ENCODE measurements at places on chromosomes 16 and 17. TPM values are rescaled to one million over a fixed set of nuclear protein-coding genes. Genes with fewer than 3 reads are reported as not detected.

The KCNJ12 gene
- 0.56 TPM for total RNA-seq

DNA sequence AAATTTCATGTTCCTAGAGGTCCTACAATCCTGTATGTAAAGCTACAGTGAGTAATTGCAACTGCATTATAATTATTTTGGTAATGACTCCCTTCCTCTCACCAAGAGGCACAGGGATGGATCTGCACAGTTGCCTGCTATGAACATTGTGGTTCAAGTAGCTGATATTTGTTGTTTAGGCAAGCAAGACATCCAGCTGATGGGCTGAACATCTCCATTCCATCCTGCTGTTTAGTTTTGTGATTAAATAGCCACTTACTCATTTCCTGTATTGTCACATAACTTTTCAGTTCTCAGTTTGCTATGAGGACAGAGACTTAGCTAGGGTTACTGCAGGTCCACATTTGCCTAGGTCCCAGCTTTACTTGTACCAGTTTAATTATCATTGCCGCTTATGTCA lies 181.2 kb upstream of the TBX2 start:
- DNase-seq = no peak
- H3K27ac ChIP-seq = peak overlapping the region; percentile 67
- H3K4me1 ChIP-seq = peaks cover 29% of the 10 kb centered on the region
- H3K36me3 ChIP-seq = no peaks in the 10 kb centered on the region
- no peaks in the 10 kb centered on the region for H3K27me3 ChIP-seq

DNA sequence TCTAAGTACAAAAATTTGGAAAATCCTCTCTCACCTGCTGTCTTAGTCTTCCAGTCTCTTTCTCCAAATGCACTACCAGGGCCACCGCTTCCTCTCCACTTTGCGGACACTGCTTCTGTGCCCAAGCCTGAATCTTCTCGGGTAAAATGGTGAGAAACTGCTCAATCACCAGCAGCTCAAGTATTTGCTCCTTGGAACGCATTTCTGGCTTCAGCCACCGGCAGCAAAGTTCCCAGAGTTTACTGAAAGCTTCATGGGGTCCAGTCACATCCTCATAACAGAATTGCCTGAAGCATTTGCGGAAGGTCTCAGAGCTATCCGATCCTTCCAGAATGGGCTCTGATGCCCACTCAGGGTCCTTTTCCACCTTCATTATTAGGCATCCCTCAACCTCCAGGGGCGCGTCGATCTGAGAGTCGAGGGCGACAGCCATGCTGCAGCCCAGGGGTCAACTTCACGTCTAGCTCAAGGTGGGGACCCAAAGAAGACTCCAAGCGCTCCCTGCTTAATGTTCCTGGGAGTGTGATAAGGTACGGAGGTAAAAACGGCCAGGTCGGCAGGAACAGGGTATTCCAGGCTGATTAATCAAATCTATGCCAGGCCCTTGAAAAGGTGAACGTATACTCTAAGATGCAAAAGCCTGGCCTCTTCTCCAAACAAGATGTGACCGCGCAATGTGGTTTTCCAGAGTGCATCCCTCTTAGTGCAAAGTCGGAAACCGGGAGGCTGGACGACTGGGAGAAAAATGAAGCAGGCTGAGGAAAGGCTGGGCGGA lies 763 bp downstream of the ZKSCAN2 start:
- no peaks in the 10 kb centered on the region for H3K27me3 ChIP-seq
- peak overlapping the region; percentile 99 for H3K27ac ChIP-seq
- peak; percentile 22 for DNase-seq
- peaks cover 18% of the 10 kb centered on the region for H3K36me3 ChIP-seq
- H3K4me1 ChIP-seq = peaks cover 33% of the 10 kb centered on the region

GRCh38 chr17:44642834-44643233 lies 13.4 kb upstream of the MEIOC start:
- H3K4me3 ChIP-seq = no peak overlapping the region
- H3K27ac ChIP-seq = no peak overlapping the region
- no peaks in the 10 kb centered on the region for H3K27me3 ChIP-seq

DNA sequence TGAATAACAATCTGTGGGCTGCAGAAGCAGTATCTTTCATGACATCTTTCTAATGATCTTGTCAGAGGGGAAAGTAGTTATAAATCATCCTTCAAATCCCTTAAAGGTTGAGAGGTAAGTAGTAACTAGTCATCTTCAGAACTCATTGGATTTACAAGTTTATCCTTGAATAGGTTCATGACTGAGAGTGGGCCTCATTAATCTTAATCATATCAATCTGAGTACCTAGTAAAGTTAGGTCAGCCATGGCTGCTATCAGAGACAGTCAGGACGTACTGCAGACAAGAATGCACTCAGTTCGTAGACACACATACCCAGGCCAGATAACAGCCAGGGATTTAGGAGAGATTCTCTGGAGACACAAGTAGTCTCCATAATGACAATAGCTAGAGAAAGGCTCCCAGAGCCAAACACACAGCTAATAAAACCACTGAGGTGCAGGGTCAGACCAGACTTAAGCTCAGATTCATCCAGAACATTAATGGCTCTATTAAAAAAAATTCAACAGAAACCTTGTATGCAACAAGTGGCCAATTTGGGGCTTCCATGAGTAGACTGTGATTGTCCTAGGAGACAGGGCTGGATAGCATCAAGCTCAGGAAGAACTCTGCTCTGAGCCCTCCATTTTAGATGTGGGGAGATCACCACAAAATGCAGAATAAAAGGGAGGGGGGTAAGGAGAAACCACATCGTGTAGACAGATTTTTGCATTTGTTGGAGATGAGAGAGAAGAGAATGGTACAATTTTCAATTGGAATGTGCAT lies 65.8 kb downstream of the TBX4 start:
- DNase-seq = no peak
- H3K4me3 ChIP-seq = no peak overlapping the region
- H3K36me3 ChIP-seq = no peaks in the 10 kb centered on the region
- H3K27ac ChIP-seq = no peak overlapping the region
- peaks cover 2% of the 10 kb centered on the region for H3K27me3 ChIP-seq
- H3K4me1 ChIP-seq = no peaks in the 10 kb centered on the region

DNA sequence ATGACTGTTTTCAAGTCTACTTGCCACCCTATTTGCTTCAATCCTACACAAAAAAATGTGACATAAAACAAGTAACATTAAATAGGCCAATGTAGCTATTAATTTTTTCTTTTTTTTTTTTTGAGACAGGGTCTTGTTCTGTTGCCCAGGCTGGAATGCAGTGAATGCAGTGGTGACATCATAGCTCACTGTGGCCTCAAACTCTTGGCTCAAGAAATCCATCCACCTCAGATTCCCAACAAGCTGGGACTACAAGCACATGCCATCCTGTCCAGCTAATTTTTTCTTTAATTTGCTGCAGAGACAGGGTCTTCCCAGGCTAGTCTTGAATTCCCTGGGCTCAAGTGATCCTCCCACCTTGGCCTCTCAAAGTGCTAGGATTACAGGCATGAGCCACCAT lies 29.4 kb downstream of the ANKFY1 start:
- peaks cover 13% of the 10 kb centered on the region for H3K4me1 ChIP-seq
- no peak overlapping the region for H3K4me3 ChIP-seq
- no peaks in the 10 kb centered on the region for H3K36me3 ChIP-seq

- H3K4me3 ChIP-seq = no peak overlapping the region
- DNase-seq = no peak
- no peak overlapping the region for H3K27ac ChIP-seq
- peaks cover 3% of the 10 kb centered on the region for H3K4me1 ChIP-seq
These were observed 5.9 kb downstream of the MEIOB start for GRCh38 chr16:1865902-1866690.

The NQO1 gene
- total RNA-seq = 521 TPM

The TOX3 gene
- not detected for total RNA-seq

- no peak overlapping the region for H3K27ac ChIP-seq
- no peaks in the 10 kb centered on the region for H3K36me3 ChIP-seq
- peaks cover 6% of the 10 kb centered on the region for H3K4me1 ChIP-seq
- DNase-seq = no peak
- no peaks in the 10 kb centered on the region for H3K27me3 ChIP-seq
These were observed 37.3 kb upstream of the MMD start for GRCh38 chr17:55458978-55459377.

DNA sequence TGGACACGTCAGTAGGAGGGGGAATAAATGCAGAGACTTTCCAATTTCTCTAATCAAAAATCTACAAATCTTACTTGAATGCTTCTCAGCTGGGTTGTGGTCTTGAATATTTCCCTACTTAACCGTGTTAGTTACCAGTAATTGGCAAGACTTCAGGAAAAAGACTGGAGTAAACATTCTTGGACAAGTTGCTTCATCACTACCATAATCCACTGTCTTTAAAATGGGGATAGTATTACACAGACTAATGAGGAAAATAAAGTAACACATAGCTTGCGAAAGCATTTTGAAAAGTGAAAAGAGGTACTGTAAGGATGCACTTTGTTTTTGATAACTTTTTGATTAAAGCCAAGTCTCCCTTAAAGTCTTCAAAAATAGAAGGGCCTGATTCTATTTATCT lies 18.4 kb downstream of the MYH1 start:
- H3K27me3 ChIP-seq = no peaks in the 10 kb centered on the region
- no peaks in the 10 kb centered on the region for H3K4me1 ChIP-seq
- no peaks in the 10 kb centered on the region for H3K36me3 ChIP-seq
- no peak overlapping the region for H3K4me3 ChIP-seq
- H3K27ac ChIP-seq = no peak overlapping the region
- DNase-seq = no peak

DNA sequence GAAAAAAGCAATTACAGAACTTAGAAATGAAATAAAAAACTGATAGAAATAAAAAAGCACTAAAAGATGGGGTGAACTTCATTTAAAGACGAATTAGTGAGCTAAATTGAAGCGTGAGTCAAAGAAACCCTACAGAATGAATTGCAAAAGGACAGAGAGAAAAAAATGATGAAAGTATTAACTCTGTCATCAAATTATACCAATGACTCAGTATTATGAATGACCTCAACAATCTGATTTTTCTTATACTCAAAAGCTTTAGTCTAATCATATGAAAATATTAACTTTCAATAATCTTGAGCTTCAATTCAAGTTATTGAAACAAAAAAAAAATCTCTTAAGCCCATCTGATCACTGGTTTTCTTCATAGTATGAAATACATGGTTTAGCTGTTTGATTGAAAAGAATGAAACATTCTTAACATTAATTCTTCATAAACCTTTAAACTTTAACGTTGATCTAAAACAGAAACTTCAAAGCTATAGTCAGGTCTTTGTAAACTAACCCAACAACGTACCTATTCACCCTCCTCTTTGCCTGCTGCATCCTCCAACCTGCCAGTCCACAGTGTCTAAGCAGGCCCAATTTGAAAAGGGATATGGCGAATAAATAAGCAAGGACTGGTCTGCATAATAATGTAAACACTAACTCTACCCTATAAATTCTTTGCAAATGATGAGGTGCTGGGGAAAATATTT lies 6.6 kb downstream of the ABCA5 start:
- H3K27me3 ChIP-seq = no peaks in the 10 kb centered on the region
- H3K4me1 ChIP-seq = no peaks in the 10 kb centered on the region
- no peak overlapping the region for H3K4me3 ChIP-seq
- no peak overlapping the region for H3K27ac ChIP-seq
